MV-4-11 (cell line): ENCODE measurements at places on chromosomes 2 and 18.

- no peak for DNase-seq
These were observed 195.1 kb downstream of the LPIN1 start for GRCh38 chr2:11941201-11942177.

DNA sequence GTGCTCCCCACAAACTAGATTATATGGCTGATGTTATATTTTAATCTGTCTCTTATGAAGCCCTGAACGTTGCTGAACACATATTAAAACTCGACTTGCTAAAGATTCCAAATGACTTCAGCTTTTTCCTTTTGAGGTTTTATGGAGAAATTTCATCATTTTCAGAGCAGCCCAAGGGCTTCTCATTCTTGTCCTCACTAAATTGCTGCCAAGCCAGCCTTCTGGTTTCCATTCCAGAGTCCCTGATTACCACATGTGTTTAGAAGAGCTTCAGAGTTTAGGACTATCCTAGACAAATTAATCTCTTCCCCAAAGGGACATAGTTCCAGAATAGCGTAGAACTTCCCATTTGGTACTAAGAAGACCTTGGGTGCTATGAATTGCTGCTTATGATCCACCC, 77.8 kb upstream of the CCDC195 start:
- DNase-seq = no peak

DNA sequence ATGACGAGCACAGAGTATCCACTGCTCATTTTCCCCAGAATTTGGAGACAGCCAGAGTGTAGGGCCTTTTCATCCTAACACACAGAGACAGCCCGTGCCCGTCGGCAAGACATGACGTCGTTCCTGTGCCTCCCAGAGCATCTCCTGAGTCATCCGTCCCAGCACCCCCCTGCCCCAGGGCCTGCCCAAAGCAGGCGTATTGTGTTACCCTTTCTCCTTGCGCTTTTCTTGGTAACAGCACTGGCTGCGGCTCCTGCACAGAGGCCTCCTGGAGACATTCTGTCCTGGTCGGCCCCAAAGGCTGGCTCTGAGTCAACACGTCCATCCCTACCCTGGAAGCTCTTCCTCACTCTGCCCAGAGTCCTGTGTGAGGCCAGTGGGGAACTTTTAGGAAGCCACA, 217.1 kb downstream of the KLHL29 start:
- DNase-seq = no peak

DNA sequence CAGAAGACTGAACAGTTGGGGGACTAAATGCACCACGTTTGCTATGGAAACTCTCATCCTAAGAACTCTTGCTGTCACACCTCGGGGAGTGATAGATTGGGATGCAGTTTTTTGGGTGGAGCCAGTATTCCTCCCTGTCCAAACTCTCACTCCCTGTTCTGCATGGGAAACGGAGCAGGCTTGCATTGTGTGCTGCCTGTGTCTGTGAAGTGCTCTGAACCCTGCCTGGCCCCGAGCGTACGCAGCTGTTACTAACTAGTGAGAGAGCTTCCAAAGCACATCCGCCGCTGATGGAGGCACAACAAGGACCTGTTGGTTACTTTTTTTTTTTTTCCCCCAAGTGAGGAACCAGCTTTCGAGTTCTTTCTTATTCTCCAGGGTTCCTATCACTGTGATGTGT, 195.5 kb downstream of the ANAPC1 start:
- no peak for DNase-seq

- no peak for DNase-seq
These were observed 7.0 kb downstream of the SLC35F6 start for GRCh38 chr2:26770986-26771586.

DNA sequence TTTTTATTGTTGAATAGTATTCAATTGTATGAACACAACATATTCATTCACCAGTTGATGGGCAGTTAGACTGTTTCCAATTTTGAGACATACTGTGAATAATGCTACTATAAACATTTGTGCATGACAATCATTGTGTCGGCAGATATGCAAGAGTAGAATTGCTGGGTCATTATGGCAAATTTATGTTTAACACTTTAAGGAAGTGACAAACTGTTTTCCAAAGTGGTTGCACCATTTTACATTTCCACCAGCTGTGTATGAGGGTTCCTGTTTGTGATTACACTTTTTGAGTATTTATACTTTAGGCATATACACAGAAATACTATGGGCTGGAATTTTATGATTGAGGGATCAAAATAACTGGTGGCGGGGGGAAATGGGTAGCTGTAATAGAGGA, 61.2 kb downstream of the MAP4K3 start:
- DNase-seq = peak; percentile 18

DNA sequence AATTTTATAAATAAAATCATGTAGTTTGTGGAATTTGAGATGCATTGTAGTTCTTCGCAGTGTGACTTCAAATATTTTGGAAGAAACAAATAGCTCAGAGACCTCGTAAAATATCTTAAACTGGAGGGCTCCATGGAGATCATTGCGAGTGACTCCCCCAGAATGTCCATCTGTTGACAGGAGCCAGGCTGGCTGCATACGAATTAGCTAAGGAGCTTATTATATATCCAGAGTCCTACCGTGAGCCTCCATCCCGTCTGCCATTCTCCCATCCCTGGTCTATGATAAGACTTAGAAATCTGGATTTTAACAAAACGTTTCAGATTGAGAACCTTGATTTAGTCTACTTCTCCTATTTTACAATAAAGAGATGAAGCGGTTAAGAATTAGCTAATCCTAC, 80.2 kb downstream of the MSH2 start:
- DNase-seq = no peak

- DNase-seq = no peak
These were observed 55.0 kb downstream of the COL6A3 start for GRCh38 chr2:237358721-237359517.

DNA sequence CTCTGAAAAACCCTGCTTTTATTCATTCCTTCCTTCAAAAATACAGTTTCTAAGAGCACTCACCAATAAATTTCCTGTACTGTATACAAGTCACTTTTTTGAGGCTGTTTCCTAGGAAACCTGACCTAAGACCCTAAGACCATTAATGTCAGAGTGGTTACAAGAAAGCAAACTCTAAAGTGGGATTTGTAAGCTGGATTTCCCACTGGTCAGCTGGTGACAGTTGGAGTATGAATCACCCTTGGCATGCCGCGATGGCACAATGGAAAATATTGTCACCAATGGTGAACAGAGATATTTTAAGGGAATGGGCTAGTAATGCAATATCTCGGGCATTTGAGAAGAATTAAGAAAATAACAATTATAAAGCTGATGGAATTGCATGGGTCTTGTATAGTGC, 101.9 kb downstream of the COL3A1 start:
- no peak for DNase-seq

- DNase-seq = no peak
These were observed 57.1 kb downstream of the PKP4 start for GRCh38 chr2:158513841-158514240.

DNA sequence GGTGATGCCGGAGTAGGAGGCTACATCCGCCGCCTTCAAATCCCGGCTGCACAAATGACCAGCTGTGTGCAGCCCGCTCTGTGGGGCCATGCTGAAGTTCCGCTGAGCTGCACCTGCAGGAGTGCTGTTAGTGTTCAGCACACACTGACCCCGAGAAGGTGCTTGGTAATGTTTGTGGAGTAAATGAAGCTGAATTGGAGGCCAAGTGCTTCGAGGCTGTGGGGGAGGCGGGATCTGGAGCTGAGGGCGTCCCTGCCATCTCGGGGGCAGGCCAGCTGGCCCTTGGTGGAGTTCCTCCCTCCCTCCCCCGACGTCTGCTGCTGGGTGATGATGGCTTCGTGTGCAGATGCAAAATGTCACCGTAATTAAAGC, 23.2 kb downstream of the KCNF1 start:
- DNase-seq = no peak

DNA sequence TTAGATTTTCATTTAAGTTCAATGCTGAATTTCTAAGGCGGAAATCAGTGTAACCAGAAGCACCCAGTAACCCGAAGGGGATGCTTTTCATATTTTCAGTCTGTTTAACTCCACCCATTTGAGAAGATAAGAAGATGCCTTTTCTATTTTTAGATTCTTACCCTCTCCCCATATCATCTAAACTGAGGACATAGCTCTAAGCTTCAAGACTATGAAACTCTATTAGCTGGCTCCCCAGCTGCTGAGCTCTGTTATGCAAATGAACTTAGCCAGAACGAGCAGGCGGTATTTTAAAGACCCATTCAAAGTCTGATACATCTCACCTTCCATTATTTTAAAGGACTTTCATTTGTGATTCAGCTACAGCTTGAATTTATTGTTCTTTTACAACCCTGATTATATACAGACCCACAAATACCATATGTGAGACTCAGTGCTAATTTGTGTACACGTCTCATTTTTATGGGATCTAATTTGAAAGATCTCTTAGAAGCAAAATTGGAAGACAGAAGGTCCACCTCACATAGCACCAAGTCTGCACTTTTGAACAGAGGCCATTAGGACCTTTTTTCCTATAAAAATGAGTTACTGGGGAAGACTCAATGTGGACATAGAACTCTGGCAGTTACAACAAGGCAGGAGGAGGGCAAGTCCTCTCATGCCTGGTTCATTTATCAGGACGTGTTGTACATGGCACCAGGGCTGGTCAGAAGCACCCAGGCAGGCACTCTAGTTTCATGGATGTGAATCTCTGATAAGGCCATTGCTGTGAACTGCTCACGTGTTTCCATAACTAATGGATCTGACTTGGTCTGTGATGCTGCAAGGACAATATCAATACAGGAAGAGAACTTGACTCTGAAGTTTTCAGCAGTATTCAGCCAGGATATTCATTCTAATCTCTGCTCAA, 16.3 kb downstream of the CDC42EP3 start:
- no peak for DNase-seq

DNA sequence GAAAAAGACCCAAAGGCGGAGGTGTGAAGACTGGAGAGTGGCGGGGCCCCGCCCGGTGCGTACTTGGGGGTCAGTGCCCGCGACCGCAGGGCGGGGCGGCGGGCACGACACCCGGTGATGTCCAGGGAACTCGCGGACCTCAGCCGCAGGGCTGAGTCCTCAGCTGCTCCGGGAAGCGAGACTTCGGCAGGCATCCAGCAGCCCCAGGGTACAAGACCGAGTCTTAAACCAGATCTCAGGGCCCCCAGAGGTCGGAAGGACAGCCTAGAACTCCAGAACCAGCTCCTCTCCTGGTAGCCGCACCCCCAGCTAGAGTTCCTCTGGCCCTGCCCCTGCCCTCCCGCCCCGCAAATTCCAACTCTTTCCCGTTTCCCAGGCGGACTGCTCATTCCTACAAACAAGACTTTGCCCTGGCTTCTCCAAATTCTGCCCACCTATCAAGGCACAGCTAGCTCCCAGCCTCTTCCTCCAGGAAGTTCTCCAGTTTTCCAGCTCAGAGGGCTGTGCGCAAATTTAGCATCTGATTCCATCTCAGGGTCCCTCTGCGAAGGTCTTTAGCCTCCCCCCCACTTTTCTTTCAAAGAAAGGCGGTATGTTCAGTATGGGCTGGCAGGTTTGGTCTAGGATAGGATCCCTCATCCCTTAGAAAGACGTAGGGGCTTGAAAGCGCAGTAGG, 26.0 kb upstream of the NOTO start:
- DNase-seq = no peak

DNA sequence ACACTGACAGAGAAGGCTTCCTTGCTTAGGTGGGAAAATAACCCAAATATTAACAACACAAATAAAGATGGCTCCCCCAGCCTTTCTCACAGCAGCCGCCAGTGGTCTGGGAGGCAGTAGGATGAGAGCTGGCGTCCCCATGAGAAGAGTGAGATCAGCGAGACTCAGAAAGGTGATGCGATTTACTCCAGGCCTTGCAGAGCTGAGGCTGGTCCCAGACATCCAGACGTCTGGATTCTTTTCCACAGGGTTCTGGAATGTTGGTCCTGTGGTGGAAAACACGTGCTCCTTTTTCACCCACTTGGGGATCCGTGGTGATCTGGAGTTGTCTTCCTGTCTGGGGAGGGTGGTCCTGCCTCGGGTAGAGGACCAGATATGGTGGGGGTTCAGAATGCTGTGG, 190.6 kb downstream of the CTIF start:
- no peak for DNase-seq

DNA sequence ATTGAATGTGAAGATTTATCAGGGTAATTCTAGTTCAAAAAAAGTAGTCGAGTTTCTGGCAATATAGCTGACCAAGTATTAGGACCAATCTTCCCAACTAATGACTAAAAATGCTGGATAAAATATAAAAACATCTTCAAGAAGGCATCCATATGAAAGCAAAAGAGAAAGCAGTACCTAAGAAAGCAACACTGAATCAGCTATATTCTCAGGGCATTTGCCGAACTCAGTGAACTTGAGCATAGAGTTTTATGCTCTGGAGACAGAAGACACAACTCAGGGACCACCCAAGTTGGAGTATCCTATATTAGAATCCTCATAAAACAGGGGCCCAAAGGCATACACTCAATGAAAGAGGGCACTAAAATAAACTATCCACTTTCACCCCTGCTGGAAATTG, 103.7 kb upstream of the HNRNPA3 start:
- no peak for DNase-seq

GRCh38 chr2:194464964-194465638, 1191.9 kb upstream of the SLC39A10 start:
- no peak for DNase-seq

DNA sequence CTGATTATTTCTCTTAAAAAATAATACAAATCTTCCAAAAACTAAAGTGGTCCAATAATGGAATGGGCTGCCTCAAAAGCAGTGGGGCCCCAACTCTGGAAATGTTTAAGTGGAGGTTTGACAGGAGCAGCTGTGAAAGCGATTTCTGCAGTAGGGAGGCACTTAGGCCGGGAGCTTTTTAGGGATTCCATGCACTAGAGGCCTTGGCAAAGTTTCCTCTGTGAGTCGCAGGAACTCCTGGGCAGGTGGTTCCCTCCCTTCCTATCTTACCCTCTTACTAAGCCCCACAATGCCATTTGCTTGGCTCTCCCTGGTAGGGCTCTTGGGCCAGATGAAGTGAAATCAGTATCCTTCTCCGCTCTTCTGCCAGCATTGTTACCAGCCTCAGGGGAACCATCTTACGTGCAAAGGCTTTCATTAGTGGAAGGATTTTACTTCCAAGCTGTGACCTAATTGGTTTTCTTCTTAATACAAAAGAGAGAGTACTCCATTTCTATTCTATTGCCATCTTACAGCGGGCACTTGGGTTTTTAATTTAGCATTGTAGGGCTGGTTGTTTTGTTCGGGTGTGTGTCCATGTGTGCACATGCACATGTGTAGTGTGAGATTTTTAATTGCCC, 34.3 kb upstream of the C18orf32 start:
- no peak for DNase-seq

DNA sequence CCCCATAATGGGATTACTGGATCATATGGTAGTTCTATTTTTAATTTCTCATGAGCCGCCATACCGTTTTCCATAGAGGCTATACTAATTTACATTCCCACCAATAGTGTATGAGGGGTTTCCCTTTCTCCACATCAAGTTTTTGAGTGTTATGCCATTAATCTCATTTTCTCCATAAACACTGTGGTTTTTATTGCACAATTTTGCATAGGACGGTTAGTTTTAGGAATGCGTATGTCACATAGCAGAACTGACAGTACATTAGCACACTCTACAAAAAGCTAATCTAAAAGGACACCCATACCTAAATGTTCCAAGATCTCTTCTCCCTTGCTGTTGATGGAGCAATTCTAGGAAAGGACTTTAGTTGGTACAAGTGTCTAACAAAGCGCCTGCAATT, 32.5 kb downstream of the DARS1 start:
- DNase-seq = peak; percentile 65
